Effector CD4-positive, alpha-beta T cell (primary cell): ENCODE measurements at places on chromosomes 7 and 10.

GRCh38 chr7:50662041-50662694 is 97.0 kb upstream of the DDC start:
- DNase-seq: no peak

DNA sequence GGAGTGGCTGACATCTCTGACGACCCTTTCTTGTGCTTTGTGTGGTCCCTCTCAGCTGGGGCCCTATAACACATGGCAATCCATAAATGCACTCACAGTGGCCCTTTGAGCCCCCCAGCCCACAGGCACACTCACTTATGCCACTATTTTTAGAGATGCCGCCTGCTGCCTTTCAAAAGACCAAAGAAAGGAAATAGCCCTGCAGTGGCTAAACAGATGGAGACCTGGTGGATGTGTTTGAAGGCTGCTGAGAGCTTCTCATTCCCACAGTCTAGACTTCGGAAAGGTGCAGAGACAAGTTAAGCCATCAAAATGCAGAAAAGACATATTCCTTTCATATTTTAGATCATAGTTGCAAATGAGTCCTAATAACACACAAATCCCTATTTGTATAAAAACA is 42.0 kb upstream of the PDZD8 start:
- DNase-seq: no peak

DNA sequence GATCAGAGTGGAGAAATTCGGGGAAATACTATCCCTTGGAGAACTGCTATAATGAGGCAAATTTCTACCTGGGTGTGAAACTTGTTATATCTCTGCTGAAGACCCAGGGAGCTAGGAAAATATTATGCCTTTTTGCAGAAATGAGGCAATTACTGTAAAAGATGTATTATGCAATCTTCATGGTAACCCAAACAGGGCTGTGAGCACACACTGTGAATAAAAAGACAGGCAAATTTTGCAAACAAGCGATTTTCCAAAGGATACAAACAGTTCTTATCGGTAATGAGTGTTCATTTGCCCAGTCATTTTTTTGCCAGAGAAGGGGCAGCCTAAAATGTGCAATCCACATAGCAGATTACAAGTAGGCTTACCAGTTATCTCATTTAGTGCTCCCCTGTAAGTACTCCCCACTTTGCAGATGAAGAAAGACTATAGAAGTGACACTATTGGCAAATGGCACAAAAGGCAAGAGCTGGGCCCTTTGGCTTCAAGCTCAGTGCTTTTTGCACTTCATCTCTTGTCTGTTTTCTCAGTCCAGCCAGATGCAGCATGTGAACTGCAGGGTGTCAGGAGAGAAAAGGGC is 205.8 kb downstream of the HECW1 start:
- no peak for DNase-seq

- no peak for DNase-seq
Observed at GRCh38 chr10:89889606-89890005, 188.2 kb downstream of the KIF20B start.

GRCh38 chr10:17445400-17445998 is 8.9 kb downstream of the ST8SIA6 start:
- no peak for DNase-seq

DNA sequence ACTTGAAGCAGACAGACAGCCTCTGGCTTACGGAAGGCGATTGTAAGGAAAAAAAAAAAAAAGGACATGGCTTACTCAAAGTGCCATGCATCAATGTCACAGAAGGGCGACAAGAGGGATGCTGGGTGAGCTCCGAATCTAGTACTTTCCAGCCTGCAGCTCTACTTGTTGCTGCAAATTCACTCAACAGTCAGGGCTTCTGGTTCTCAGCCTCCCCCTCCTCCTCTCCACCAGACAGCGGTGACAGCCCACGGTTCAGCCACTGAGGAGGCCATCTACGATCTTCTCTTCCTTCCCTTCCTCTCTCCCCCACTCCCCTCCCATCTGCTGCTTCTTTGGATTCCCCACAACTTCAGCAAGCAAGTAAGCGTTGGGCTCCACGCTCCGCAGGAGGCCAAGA is 63.5 kb downstream of the PRKAG2 start:
- no peak for DNase-seq

DNA sequence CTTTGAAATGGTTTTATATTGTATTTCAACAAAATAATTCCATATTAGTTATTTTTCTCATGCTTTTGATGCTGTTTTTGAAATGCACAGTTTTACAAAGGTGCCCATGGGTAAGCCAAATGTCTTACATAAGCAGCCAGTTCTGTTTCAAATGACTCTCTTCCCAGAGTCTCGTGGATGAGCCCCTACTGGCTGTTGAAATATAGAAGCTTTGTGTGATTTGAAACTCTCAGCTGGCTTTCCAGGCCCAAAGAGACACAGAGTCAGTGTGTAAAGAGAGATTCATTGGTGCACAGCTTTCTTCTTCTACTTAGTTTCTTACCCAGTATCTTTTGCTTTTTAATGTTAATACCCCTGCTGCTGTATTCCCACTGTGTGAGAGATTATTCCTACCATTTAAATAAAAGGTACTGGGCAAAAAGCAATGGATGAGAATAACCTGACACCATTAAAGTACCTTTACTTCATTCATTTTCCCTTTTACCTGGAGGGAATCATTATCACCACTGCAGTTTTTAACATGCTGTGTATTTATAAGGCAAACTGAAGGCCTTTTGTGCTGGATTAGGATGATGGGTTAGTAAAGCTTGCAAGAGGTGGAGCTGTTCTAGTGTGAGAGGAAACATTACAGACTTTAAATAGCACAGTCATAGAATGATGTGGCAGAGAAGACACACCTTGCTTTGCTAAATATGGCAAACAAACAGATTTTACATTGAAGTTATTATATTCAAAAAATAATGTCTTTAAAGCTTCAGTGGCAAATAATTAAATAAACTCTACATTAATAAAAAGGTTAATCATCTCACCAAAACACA is 415.1 kb downstream of the THSD7A start:
- DNase-seq: no peak

DNA sequence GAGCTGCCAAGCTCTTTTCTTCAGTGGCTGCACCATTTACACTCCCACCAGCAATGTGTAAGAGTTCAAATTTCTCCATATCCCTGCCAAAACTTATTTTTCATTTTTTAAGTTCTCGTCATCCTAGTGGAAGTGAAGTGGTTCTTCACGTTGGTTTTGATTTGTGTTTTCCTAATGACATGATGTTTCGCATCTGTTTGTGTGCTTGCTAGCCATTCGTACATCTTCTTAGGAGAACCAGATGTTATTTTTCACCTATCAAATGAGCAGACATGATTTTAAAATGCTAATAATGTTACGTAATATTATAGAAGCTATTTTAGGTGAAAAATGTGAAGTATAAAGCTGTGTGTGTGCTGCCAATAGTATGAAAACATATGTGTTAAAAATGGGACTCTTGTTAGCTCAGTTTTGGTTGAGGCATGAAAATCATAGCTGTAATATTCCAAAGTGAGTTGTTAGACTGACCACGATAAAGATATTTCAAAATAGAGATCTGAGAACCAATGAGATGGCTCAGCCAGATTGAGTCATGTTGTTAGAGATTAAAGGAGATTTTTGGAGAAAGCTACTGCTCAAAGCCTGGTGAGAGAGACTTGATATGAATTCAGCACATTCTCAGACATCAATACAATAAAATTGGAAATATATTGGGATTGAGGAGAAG is 25.9 kb upstream of the GALNT11 start:
- no peak for DNase-seq

GRCh38 chr10:86099542-86100334 is 266.9 kb downstream of the GRID1 start:
- DNase-seq: no peak

DNA sequence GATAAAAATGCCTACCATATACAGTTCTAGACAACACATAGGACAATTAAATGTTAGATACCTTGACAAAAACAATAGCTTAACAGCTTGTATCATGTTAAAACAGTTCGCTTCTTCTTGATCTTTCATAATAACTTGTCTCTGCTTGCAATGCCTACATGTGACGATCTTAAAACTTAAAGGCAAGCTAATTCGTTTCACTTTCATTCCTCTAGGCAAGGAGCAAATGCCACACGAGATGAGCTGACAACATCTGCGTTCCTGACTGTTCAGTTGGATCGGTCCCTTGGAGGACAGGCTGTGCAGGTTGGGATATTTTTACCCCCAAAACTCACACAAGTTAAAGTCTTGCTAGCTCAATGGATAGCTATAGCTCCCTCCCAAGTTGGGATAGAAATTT is 51.6 kb upstream of the ARL4A start:
- no peak for DNase-seq
